ENCODE measurements at places on chromosomes 7 and 10. TPM values are rescaled to one million over a fixed set of nuclear protein-coding genes. Genes with fewer than 3 reads are reported as not detected.

- no peak for DNase-seq
Measured at GRCh38 chr7:29641651-29642050, 78.0 kb downstream of the PRR15 start.

DNA sequence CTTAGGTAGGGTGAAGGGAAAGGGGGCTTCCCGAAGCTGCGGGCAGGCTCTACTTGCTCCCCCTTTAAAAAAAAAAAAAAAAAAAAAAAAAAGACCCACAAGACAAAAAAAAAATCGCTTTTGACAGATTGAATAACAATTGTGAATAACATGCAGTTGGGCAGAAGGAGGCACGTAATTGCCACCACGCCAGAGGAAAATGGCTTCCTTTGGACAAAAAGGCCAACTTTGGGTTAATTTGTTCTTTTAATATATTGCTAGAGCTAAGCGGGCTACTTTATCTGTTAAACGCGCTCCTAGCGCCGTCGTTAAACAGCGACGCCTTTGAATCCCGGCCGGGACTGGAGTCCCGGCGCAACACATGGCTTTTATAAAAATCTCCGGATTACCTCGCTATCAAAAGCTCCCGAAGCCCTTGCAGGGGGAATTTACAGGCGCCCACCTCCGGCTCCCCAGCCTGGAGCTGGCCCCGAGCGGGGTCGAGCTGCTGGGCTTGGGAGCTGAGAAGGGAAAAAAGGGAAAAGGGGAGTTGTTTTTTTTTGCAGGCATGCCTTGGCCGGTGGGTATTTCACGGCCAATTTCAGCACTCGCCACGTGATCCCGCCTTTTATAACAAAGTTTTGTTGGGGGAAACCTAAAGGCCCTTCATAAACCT lies 1.2 kb downstream of the HOXA11 start:
- DNase-seq: no peak

GRCh38 chr7:15925608-15926007 lies 239.1 kb upstream of the MEOX2 start:
- no peak for DNase-seq

DNA sequence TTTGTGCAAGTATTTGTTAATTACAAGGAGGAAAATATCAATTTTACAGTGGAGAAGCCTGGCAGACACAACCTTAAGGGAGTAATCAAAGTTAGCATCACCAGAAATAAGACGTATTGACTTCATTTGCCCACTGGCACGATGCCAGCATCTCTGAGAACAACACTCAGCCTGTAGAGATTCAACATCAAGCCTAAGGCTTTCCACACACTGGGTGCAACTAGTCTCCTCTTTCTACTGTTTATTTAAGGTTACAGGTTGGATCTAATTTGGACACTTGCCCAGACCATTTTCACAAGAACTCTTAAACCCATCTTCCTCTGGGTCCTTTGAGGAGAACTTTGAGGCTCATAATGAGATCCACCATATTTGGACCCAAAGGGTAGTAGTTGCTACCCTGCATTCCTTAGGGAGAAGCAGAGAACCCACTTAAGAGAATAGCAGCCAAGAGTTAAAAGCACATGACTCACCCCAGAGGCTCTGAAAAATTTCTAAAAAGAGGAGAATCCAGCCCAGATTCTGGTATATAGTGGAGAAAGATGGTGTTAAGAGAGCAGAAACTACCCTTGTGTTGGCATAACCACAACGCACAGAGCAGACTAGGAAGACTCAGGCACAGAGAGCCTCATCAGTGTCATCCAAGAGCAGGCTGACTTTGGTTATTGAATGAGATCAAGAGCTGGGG lies 97.3 kb downstream of the CCDC71L start:
- DNase-seq: no peak

- DNase-seq: no peak
Measured at GRCh38 chr7:126856691-126857291, 395.9 kb downstream of the GRM8 start.

DNA sequence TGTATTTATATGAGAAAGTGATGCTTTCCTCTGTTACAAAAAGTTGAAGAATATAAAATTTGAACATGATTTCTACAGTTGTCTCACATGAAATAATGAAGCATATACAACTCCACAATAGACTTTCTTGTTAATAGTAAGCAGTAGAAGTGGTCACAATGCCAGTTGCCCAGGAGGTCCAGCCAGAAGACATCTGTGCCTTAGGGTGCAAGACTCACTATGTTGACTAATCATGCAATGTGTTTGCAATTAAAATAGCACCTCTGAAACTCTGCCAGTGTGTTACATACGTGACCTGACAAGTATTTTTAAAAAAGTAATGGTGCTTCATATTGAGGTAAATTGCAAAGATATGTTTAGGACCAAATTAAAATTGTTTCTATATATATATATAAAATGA lies 547.2 kb downstream of the ETV1 start:
- no peak for DNase-seq

DNA sequence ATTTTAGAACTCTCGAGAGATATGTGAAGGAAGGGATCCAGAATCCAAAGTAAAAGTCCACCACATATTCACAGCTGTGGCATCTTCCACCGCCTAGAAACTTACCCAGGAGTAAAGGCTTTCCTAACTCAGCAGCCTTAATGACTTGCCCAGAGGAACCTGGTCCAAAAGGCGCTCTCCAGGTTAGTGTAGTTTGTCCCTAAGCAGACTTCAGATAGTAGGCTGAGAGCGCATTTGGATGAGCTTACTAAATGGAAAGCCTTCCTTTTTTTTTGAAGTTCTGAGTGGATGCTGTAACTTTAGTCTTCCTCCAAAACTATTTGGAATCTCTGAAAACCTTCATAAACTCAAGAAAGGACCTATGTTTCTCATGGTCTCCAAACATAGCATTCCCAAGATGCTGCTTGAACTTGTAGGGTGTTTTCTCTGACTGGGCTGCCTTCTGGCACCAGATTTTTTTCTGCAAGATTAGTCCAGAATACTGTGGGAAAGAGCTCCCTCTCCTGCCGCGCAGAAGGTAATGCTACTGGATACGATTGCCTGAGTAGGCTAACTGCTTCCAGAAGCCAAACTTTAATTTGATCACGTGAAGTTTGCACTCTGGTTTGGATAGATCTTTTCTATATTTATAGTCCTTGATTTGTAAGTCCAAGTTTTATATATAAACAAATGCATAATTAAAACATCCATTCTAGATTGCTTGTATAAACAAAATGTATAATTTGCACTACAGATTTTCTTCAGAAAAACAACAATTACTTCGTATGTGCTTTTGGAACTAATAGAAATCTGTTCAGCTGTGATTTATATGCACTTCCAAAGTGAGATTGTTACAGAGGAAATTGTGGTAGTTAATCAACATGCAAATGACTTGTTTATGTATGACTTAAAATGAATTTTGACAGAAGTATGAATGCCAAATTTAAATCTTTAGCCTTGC lies 19.6 kb upstream of the GPR37 start:
- peak; percentile 85 for DNase-seq

GRCh38 chr7:126979722-126980121 lies 273.0 kb downstream of the GRM8 start:
- no peak for DNase-seq

- DNase-seq: peak; percentile 66
Measured at GRCh38 chr7:101814991-101815825, 2.2 kb upstream of the CUX1 start.

The ADGRA1 gene
- 3.3 TPM for total RNA-seq

The NPTX2 gene
- total RNA-seq: 4.3 TPM

The NAT16 gene
- total RNA-seq: not detected

The PILRA gene
- 1.1 TPM for total RNA-seq

All from tongue (tissue), 3 donors.